ENCODE measurements at places on chromosomes 7 and 10. TPM values are rescaled to one million over a fixed set of nuclear protein-coding genes. Genes with fewer than 3 reads are reported as not detected.
A peak's percentile ranks its signal among the peaks of the same experiment; 100 is the strongest.

Gene CYTH3
- polyA plus RNA-seq: 34.8 TPM

Gene DLG5
- 28.6 TPM for polyA plus RNA-seq

Gene BPGM
- 16.8 TPM for polyA plus RNA-seq

Gene CALML5
- polyA plus RNA-seq: not detected

Gene RPEL1
- 0.07 TPM for polyA plus RNA-seq

DNA sequence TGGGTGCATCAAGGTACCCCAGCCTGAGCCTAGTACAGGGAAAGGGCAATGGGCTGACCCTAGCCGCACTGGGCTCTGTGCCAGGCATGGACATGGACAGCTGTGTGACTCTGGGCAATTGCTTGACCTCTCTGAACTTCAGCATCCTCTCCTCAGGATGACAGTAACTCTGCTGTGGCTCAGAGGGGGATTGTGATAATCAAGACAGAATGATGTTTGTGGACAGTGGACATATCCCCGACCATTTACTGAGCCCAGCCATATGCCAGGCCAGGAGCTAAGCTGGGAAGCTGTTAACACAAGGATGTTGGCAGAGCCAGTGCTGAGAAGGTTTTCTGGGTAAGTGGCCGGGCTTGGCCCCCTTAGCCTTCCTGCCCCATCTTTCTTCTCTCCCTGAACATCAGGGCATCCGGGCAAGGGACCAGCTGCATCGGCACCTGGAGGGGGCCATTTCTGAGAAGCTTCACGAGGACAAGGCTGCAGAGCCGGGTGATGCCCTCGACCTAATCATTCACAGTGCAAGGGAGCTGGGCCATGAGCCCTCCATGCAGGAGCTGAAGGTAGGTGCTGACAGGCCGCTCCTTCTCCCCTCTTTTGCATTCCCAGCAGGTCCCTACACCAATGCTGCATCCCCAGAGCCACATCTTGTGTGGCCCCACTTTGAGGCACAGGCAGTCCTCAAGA lies 3.5 kb downstream of the CYP26C1 start:
- no peak for DNase-seq

- peak; percentile 96 for DNase-seq
These were observed 54.6 kb downstream of the EEPD1 start for GRCh38 chr7:36207451-36208291.

- DNase-seq: no peak
These were observed 31.4 kb downstream of the PALS2 start for GRCh38 chr7:24604630-24605029.

- DNase-seq: no peak
These were observed 105.5 kb upstream of the MKLN1 start for GRCh38 chr7:131222171-131222570.

GRCh38 chr7:33750177-33750576 lies 155.2 kb upstream of the BMPER start:
- peak; percentile 84 for DNase-seq

DNA sequence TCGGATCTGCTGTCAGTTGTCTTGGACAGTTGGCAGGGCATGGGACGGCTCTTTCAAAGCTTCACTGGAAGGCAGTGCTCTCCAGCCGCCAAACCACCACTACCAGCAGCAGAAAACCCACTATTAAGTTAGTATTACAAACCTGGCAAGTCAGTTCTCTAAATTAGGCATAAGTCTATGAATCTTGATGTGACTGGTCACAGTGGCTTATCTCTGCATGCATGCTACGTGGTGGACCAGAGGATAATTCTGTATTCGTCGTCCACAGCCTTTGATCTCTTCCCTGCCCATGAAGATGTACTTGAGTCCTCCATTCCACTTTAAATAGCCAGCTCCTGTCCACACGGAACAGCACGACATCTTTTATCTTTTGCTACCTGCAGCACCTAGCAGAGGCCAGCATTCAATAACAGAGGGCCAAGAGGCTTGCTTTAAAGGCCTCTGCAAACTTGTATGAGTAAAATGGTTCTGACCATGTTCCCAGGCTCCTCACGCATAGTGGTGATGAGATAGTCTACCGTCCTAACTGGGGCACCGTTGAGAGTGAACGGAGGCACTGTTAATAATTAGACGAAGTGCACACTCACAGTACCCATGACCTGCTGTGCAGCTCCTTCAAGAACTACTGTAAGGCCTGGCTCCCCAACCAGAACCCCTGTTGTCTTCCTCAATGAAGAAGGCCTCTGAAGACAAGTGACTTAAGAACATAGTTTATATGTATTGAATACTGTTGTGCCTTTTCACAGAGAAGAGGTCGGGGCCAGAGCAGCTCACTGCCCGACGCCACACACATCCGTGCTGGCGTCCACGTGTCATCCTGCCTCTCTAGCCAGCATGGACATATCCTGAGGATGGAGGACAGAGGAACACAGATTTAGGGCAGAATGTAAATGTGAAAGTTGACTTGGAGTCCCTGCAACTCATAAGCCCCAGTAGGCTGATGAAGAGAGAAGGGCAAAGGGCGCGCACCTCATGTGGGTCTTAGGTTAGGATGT lies 1.0 kb downstream of the GPR146 start:
- no peak for DNase-seq

DNA sequence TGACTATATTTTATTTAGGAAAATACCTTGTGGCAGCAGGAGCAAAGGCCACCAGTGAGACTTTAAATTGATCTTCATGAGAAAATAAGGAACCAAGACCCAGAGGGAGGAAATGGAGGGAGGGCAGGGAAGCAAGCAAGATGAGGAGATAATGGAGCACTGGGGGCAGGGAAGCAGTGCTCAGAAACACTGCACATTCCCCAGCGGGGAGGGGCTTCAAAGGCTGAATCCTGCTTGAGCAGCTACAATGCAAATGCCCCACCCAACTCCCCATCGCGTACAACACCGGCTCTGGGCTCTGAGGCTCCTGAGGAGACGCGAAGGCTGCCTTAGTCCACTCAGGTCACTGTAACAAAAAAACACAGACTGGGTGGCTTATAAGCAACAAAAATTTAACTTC lies 503.8 kb downstream of the GRID1 start:
- DNase-seq: no peak

- peak; percentile 43 for DNase-seq
These were observed 150.9 kb downstream of the MBL2 start for GRCh38 chr10:52621635-52622079.

DNA sequence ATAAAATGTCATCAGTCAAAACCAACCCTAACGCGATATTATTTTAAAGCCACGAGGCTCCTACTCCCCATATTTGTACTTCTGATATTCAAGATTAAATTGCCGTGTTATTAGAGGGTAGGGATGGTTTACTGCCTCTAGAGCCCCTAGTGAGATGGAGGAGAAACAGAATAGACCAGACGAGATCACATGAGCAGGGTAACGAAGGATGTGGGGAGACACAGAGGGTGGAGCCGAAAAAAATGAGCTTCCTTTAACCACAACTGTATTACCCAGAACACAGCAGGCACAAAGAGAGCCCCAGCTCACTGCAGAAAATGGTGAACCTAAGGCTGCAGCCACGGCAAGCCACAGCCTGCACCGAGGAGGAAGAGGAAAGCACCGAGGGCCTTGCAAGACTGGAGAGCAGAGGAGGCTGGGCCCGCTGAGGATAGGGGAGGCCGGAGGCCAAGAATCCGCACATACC lies 14.3 kb downstream of the ZC3HAV1 start:
- no peak for DNase-seq

GRCh38 chr7:52838981-52839411 lies 196.4 kb upstream of the POM121L12 start:
- no peak for DNase-seq

- peak; percentile 96 for DNase-seq
These were observed 235.4 kb downstream of the KIAA1217 start for GRCh38 chr10:24444337-24444736.

DNA sequence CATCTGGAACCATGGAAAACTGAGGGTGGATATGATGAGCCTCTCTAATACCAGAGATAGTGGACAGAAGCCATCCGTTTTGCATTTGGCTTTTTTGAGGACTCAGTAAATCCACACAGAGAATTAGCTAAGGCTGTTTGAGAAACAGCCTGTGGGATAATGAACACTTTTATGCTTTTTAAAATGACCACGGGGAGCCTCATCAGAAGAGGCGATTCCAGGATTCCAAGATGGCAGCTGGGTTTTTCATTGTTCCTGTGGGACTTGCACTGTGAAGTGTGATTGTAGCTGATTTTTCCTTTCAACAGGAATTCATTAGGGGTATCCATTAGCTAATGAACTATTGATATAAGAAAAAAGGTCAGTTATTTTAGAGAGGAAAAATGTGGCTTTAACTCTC lies 353.2 kb downstream of the AUTS2 start:
- no peak for DNase-seq

GRCh38 chr10:80272793-80273522 lies 16.5 kb downstream of the MAT1A start:
- no peak for DNase-seq

GRCh38 chr10:60040014-60040662 lies 133.8 kb upstream of the CCDC6 start:
- no peak for DNase-seq

GRCh38 chr10:130802301-130802700 lies 509.2 kb downstream of the TCERG1L start:
- no peak for DNase-seq

DNA sequence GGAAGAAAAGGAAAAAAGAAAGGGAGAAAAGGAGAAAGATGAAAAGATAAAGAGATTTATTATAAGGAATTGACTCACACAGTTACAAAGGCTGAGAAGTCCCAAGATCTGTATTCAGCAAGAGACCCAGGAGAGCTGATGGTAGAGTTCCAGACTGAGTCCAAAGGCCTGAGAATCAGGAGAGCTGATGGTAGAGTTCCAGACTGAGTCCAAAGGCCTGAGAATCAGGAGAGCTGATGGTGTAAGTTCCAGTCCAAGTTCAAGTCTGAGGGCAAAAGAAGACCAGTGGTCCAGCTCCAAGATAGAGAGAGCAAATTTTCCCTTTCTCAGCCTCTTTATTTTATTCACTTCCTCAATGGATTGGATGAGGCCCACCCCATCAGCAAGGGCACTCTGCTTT lies 97.3 kb upstream of the AOAH start:
- DNase-seq: no peak

DNA sequence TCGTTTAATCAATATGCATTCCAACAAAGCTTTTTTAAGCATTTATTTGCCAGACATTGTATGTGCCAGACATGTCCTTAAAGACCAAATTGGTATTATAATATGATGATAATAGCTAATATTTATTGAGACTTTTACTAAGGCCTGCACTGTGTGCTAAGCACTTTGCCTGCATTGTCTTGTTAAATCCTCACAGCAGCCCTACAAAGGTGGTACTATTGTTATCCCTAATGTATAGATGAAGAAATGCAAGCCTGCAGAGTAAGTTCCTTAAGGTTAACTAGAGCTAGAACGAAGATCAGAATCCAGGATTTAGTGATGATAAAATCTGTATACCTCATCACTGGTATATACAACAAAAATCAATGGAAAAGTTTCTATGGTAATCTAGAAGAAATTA lies 5.3 kb upstream of the CAPZA2 start:
- DNase-seq: no peak

DNA sequence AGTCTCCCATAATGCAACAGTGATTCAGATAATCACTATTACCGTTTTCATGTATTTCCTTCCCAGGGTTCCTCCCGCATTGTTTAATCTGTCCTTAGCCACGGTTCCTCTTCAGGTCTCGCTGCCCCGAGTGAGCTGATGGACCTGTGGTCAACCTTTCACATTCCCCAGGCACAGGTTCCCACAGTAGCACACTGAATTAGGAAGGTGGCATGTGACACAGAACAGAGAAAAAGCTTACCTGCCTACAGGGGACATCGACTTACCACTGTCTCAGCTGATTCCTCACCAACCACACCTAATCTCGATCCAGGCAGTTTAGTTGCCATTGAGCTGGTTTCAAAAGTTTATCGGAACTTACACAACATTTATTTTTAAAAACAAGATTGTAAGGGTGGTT lies 72.2 kb downstream of the MTURN start:
- no peak for DNase-seq

DNA sequence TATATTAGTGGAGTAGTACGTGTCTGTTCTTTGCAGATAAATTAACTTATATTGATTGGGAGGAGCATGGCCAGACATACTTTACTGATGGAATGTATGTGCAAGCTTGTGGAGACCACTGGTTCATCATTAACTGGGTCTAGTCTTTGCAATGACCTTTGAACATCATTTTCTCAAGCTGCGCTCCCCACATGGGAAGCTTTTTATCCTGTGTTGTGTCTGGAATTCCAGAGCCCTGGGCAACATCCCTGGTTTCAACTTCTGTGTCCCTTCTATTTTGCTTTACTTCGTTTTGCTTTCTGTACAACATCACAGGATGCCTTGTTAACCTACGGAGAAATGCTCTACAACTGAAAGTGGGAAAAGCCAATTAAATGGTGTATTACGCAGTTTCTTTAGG lies 38.3 kb downstream of the MACROH2A2 start:
- no peak for DNase-seq

GRCh38 chr10:119667562-119668328 lies 16.6 kb downstream of the BAG3 start:
- DNase-seq: peak; percentile 98

GRCh38 chr7:139127648-139128047 lies 18.1 kb upstream of the ZC3HAV1 start:
- DNase-seq: peak; percentile 48

DNA sequence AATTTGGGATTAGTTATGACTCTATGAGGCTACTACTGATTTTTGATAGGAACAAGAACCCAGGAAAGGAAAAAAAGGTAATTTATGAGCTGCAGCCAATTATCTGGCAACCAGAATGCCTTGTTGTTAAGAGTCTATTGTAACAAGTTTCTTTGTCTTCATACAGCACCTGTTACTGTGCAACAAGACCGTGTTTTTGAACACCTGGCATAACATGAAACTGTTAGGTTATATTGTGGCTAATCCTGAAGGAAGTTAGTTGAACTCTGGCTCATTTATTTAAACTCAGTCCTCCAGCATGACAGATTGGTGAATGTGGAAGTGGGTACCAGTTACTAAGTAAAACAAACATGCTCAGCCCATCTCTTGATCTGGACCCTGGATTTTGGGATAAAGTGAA lies 33.0 kb downstream of the RALA start:
- DNase-seq: no peak

GRCh38 chr10:44520651-44521050 lies 135.8 kb upstream of the CXCL12 start:
- DNase-seq: peak; percentile 11

GRCh38 chr10:61588770-61589211 lies 73.9 kb upstream of the CABCOCO1 start:
- DNase-seq: peak; percentile 36

- no peak for DNase-seq
These were observed 47.3 kb downstream of the C10orf105 start for GRCh38 chr10:71671994-71672946.

Data from IMR-90 (cell line).